ENCODE measurements at places on chromosomes 5 and 9.
A peak's percentile ranks its signal among the peaks of the same experiment; 100 is the strongest.

DNA sequence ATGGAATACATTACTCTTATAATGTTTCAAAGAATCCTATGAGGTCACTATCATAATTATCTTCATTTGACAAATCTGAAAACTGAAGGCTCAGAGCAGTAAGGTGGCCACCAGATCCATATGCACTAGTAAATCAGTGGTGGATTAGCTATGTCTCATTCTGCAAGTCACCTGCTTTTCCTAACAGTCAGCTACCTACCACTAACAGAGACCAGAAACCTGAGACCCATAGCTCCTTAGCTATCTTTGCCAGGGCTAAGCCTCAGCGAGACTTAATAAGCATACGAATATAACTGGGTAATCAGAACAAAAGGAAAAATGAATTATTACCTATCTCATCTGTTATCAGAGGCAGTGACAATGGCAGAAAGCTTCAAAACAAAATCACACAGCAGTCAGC lies 118.7 kb downstream of the AUH start:
- DNase-seq: no peak

DNA sequence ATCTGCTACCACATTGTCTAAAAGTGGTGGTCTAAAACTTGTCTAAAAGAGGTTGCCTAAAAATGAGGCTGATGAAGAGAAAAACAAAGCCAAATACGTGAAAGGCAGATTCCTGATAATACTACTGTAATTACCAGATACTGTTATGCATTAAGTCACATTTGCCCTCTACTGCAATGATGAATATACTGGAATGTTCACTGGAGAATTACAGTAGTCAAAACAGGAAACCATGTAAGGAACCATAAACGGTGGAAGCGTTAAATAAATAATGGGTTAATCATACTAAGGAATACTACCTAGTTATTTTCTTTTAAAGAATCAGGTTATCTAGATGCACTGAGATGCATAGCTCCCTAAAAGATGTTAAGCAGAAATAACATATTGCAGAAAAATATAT lies 201.3 kb downstream of the MCTP1 start:
- no peak for DNase-seq

DNA sequence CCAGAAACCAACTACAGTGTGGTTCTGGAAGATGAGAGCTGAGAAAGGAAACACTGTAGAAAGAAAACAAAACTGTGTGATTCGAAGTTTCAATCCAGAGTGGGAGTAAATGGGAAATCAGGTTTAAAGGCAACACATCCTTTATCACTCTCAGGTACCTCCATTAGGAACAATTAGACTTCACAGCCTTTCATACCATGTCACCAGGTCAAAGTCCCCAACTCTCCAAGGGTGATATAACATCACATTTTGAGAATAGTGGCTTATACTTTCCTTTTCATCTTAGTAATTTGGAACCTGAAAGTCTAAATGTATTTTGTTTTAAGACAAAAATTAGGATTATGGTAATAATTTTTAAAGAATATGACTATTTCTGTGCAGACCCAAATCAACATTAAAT lies 194.9 kb upstream of the WWC1 start:
- DNase-seq: no peak

DNA sequence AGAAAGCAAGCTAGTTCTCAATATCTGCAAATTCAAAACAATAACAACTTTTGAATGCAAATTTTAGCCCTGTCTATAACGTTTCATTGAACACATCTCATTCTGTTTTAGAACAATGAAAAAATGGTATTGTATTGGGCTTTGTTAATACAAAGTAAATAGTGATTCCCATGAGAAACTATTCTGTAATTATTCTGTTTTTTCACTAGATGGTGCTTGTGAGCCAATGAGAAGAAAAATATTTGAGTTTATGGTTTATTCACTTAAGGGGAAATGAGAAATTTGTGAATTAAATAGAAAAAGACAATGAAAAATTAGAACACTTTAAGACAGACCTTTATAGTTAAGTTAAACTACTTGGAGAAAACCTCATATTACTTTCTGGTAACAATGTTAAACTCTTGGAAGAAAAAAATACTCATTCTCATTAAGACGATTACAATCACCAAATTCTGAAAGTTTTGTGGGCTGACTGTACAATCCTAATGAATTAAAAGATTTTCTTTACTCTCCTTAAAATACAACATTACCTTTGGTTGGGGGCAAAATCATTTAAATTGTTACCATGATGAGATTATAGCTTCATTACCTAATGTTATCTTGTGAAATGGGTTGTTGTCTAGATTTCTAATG lies 127.0 kb downstream of the NNT start:
- no peak for DNase-seq

- no peak for DNase-seq
Observed at GRCh38 chr5:20486826-20487225, 498.8 kb upstream of the CDH18 start.

GRCh38 chr5:10577371-10578292 lies 13.8 kb downstream of the ANKRD33B start:
- DNase-seq: peak; percentile 13

DNA sequence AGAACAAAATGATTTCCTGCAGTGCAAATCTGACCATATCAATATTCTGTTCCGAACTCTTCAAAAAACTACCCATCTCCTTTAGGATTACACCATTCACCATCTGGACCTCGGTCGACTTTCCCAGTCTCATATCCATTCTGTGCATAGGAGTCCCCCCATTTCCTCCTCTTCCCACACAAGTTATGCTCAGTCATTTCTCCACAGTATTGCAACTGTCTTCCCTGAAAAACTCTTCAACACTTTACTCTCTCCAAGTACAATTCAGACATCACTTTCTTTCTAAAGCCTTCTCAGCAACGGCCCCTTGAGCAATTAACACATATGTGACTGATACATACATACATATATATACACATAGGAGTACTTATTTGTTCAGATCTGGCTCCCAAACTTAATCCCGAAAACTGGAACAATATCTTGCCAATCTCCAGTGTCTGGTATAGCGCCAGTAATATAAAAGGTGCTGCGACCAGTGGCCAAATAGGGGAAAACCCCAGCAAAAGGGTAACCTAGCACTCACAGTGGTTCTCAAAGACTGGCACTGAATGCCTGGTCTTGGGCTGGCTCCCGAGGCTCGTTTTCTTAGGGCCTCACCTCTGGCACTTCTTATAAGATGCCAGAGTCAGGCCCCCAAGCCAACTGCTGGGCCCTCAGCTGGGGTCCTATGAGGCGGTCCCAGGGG lies 629 bp downstream of the ZBTB26 start:
- DNase-seq: no peak

- no peak for DNase-seq
Observed at GRCh38 chr5:113124265-113124664, 147.7 kb downstream of the DCP2 start.

GRCh38 chr9:128371630-128372117 lies 500 bp downstream of the URM1 start:
- no peak for DNase-seq

GRCh38 chr5:36740259-36740898 lies 134.0 kb downstream of the SLC1A3 start:
- DNase-seq: no peak

DNA sequence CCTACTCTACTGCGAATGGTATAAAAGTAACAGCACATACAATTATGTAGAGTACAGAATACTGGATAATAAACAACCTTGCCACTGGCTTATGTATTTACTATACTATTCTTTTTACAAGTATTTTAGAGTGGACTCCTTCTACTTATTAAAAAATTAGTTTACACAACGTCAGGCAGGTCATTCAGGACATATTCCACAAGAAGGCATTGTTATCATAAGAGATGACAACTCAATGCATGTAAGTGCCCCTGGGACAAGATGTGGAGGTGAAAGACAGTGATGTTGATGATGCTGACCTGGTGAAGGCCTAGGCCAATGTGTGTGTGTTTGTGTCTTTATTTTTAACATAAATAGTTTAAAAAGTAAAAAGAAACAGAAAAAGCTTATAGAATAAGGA lies 421.7 kb downstream of the CDH12 start:
- no peak for DNase-seq

DNA sequence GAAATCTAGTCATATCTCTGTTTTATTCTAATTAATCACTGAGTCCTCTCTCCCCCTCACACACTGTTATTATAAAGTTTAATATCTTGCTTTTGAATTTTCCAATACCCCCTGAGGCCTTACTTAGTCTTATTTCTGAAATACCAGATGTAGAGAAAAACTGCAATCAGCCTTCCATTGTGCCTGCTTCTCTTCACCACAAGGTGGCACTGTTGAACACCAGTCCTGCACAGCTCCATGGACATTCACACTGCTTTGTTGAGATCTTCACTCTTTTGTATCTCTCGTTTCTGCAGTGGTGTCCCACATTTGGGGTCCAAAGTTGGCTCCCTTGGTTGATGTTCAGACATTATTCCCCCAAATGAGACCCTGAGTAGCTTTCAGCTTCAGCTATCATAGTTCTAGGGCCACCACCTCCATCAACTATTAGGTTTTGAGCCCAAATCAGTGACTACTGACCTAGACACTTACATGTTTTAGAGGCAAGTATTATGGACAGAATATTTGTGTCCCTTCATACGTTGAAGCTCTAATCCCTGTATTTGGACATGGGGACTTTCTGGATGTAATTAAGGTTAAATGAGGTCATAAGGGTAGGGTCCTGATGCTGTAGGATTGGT lies 24.3 kb downstream of the BOD1 start:
- no peak for DNase-seq

- DNase-seq: no peak
Observed at GRCh38 chr9:127034691-127035090, 87.7 kb downstream of the ANGPTL2 start.

GRCh38 chr9:132487980-132488535 lies 78.0 kb downstream of the CFAP77 start:
- DNase-seq: no peak

GRCh38 chr5:55691265-55692105 lies 20.6 kb downstream of the SLC38A9 start:
- DNase-seq: no peak

GRCh38 chr5:160926428-160926827 lies 74.4 kb upstream of the ATP10B start:
- no peak for DNase-seq

DNA sequence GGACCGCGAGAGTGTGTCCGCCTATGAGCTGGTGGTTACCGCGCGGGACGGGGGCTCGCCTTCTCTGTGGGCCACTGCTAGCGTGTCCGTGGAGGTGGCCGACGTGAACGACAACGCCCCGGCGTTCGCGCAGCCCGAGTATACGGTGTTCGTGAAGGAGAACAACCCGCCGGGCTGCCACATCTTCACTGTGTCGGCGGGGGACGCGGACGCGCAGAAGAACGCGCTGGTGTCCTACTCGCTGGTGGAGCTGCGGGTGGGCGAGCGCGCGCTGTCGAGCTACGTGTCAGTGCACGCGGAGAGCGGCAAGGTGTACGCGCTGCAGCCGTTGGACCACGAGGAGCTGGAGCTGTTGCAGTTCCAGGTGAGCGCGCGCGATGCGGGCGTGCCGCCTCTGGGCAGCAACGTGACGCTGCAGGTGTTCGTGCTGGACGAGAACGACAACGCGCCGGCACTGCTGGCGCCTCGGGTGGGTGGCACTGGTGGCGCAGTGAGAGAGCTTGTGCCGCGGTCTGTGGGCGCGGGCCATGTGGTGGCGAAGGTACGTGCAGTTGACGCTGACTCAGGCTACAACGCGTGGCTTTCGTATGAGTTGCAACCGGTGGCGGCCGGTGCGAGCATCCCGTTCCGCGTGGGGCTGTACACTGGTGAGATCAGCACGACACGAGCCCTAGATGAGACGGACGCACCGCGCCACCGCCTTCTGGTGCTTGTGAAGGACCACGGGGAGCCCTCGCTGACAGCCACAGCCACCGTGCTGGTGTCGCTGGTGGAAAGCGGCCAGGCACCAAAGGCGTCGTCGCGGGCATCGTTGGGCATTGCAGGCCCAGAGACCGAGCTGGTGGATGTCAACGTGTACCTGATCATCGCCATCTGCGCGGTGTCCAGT lies 1.8 kb downstream of the PCDHA7 start:
- DNase-seq: no peak

GRCh38 chr5:141488591-141489561 lies at the start of gene PCDHGC5:
PCDHGC5 (plus strand) TSS chr5:141489081; CDS start chr5:141489241, 160 bp downstream.
- DNase-seq: no peak

GRCh38 chr5:103706939-103707682 lies 144.5 kb upstream of the NUDT12 start:
- no peak for DNase-seq

GRCh38 chr5:74063821-74064220 lies 437.8 kb downstream of the ARHGEF28 start:
- DNase-seq: no peak

DNA sequence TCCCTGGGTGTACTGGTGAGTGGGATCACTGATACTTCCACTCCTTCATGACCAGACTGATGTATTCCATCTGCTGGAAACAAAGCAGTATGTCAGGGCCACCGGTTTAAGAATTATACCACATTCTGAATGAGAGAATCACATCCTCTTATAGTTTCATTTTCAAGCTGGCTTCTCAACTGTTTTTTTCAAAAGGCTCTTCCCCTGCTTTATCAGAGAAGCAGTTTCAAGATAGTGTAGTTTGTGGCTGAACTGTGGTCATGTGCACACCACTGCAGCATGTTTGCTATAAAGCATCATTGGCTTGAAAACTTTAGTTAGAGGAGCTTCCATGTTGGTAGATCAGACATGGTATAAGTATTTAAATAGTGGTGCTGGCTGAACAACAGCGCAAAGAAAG lies 450.5 kb upstream of the CDH10 start:
- no peak for DNase-seq
